A549 treated with AZD2906 at 1 μM for 4 hours (cell line): ENCODE measurements at places on chromosomes 4 and X. TPM values are rescaled to one million over a fixed set of nuclear protein-coding genes. Genes with fewer than 3 reads are reported as not detected.

Gene TXK
- total RNA-seq, result 0.08 to 0.18 TPM (median 0.16 TPM) in 5 replicates

Gene CFAP97
- total RNA-seq, result 8.1 to 13.9 TPM (median 11.1 TPM) in 5 replicates

Gene XAGE1A
- 11.6 to 46.7 TPM (median 25.2 TPM) in 5 replicates for total RNA-seq

Gene RTL5
- 2.2 to 2.3 TPM (median 2.2 TPM) in 5 replicates for total RNA-seq
